ENCODE measurements at places on chromosomes 12 and 14. TPM values are rescaled to one million over a fixed set of nuclear protein-coding genes. Genes with fewer than 3 reads are reported as not detected.

DNA sequence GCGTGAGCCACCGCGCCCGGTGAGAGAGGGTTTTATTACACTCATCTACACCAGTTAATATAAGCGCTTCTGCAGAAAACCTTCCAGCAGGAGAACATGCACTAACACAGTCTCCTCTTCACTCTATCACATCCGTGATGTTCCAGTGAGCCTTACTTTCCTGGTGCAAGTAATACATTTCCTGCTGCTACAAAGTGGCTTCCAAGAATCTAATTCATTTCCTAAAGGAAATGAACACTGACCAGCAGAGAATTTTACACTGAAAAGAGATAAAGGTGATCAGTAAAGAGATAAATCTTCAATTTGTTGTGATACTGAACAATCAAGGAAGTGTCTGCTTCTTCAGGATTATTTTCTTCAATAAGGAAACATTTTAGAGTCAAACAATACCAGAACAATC, 39.5 kb downstream of the ZFYVE21 start:
- DNase-seq: no peak

GRCh38 chr12:44972746-44973421, 78.0 kb downstream of the DBX2 start:
- DNase-seq: no peak

DNA sequence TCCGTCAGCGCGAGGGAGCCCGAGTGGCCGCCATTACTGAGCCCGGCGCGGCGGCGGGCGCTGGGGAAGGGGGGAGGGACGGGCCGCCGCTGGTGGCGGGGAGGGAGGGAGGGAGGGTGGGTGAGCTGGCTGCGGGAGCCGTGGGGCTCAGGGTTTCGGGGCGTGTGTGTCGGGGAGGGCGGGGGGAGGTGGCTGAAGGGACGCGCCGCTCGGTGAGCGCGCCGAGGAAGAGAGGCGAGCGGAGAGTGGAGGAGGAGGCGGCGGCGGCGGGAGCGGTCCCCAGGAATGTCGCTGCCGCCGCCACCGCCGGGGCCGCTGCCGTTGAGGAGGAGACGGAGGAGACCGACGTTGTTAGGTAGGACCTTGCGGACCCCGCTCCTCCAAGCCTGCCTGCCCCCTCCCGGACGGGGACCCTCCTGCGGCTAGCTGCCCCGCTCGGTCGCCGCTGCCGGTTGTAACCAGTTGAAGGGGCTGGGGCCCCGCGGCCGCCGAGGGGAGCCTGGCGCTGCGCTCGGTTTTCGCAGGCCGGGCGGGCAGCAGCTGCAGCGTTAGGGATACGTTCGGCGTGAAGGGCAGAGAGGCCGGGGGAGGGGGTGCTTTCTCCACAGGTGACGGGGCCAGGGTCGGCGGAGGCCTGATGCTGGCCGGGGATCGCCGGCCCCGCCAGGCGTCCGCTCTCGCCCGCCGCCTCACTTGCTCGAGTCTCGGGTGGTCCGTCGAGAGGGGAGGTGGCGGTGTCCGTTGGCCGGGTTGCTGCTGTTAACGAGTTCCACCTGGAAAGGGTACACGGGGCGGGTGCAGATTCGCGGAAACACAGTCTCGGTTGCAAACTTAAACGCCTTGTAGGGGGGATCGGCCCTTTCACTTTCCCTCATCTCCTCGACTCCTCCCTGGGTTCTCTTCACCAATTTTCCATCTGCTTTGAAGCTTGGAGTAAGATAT, at the start of gene ARHGAP5:
Gene ARHGAP5, plus strand, starts transcription at position 224 of the 942 bp plus-strand sequence. CDS start 13,366 bp downstream, outside the sequence.
- peak; percentile 76 for DNase-seq

DNA sequence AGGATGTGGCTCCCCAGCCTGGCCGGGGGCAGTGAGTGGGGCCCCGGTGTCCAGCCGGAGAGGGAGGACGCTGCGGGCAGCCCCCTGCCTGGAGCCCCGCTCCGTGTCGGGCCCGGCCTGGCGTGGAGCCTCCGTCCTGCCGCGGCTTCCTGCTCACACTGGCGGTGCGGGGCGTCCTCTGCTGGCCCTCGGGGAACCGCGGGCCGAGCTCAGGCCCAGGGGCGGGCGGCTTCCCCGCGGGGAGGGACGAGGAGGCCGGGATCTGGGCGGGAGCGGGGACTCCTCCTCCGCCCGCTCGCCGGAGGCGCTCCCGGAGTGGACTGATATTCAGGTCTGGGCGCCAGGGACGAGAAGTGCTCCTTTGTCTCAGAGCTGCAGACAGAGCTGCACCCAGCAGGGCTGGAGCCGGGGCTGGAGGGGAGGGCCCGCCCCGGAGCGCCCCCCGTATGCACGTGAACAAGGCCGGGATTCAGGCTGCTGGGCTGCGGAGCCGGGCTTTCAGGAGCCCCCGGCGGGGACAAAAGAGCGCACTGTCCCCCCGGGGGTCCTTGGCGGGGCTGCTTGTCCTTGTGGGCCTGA, 2.2 kb downstream of the MMP17 start:
- DNase-seq: peak; percentile 94

DNA sequence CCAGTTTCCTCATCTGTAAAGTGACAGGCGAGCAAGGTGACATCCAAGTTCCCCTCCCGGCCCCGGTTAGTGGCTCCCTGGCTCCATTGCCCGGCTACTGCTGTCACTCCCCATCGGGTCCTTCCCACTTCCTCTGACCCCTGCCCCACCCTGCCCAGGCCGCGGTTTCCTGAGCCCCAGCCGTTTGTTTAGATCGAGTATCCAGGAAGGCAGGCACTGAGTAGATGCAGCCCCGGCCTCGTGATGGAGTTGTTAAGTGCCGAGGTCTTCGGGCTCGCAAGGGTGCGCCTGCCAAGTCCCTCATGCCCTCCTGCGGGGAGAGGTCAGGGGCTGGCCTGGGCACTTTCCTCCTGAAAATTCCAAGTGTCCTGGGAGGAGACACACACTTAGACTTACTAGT, 55.4 kb downstream of the TEAD4 start:
- no peak for DNase-seq

DNA sequence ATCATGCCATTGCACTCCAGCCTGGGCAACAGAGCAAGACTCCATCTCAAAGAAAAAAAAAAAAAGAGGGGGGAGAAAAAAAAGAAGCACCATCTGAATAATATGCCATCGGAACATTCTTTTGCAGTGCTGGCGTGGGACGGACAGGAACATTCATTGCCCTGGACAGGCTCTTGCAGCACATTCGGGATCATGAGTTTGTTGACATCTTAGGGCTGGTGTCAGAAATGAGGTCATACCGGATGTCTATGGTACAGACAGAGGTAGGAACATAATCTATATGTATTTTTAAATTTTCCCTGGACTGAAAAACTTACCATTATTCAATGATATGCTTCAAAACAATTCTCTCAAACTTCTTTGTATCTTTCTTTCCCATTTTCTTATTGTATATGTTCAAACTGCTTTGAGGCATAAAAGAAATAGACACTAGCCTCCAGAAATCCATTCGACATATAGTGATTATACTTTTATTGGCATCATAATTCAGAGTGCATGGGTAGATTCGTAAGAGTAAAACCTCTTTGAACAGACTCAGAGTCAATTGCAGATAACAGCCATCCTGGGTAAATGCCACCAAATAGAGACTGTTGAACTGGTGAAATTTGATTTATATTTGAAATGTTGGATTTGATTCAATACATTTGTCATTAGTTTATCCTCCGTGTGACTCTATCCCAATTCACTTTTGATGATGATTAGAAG, 199.7 kb downstream of the EPS8 start:
- no peak for DNase-seq

- DNase-seq: no peak
These were observed 48.8 kb upstream of the HIF1A start for GRCh38 chr14:61646366-61647116.

GRCh38 chr14:106459971-106460730, 933.8 kb downstream of the TMEM121 start:
- no peak for DNase-seq

- DNase-seq: no peak
These were observed 31.7 kb downstream of the KDM2B start for GRCh38 chr12:121549075-121549474.

DNA sequence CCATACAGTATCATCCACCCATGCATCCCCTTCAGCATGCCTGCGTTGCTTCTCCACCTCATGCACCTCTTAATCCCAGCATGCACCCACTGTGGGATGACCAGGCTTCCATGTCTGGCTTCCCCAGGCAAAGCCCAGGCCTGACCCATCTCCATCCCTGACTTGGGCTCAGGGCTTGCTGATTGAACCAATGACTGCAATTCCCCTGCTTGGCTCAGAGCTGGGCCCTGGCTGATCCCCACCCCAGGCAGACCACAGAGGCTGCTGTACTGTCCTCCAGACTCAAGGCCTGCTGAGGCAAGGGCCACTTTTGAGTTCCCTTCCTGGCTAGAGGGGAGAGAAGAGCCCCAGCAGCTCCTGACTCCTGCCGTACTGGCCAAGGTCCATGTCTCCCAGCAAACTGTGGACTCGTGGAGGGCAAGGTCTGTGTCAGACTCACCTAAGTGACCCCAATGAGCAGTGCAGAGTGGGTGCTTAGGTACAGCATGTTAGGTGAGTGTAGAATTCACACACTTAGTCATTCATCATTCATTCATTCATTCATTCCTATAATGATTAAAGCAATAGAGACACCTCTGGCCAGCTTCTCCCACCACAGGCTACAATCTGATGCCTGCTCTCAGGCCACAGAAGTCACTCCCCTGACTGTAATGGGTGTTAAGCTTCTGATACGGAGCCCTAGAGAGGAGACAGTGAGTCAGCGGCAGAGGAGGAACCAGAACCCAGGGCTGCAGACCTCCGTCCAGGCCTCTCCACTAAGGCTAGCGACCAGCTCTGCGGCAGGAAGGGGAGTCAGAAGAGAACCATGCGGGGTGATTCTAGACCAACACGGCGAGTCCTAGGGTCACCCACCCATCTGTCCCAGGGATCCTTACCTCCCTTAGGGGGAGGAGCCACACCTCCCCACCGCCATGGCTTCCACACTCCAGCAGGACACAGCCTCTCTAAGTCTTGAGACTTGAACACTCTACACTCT, 2.9 kb downstream of the BEGAIN start:
- peak; percentile 8 for DNase-seq

- peak; percentile 50 for DNase-seq
These were observed 2.8 kb downstream of the IRF2BPL start for GRCh38 chr14:77025744-77026165.

- DNase-seq: peak; percentile 79
These were observed at the start of gene SRGAP1 for GRCh38 chr12:63844391-63845341. TSS of gene SRGAP1 (plus strand) at chr12:63844700. CDS start at chr12:63844817, 117 bp downstream.

EPS8 gene
- total RNA-seq: 78.4 TPM

SLC39A9 gene
- total RNA-seq: 40.4 TPM

GLIPR1 gene
- 9.8 TPM for total RNA-seq

Measured in ovary (tissue), 10 donors.